Inflammatory macrophage treated with lipopolysaccharide for 1 hour (primary cell): ENCODE measurements at places on chromosomes 13 and 19.

GRCh38 chr19:7219056-7219455, 75.2 kb downstream of the INSR start:
- DNase-seq, result no peak

- no peak for DNase-seq
Measured at GRCh38 chr19:41362143-41362847, 1.7 kb downstream of the B9D2 start.

DNA sequence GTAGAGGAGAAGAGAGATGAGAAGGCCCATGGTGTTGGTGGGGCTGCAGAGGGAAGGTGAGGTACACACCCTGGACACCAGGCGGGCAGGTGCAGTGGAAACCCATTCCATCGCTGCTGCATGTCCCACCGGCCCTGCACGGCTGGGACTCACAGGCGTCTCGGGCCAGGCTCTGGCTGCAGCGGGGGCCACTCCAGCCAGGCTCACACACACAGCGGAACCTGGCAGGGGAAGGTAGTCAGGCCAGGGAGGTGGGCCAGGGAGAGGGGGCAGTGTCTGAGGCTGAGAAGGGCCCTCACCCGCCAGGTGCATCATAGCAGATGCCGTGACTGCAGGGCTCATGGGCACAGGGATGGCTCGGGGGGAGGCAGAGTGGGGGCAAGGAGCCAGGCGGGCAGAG, 15.6 kb downstream of the NOTCH3 start:
- DNase-seq, result no peak

GRCh38 chr13:88701551-88701950, 1030.4 kb downstream of the SLITRK5 start:
- no peak for DNase-seq

DNA sequence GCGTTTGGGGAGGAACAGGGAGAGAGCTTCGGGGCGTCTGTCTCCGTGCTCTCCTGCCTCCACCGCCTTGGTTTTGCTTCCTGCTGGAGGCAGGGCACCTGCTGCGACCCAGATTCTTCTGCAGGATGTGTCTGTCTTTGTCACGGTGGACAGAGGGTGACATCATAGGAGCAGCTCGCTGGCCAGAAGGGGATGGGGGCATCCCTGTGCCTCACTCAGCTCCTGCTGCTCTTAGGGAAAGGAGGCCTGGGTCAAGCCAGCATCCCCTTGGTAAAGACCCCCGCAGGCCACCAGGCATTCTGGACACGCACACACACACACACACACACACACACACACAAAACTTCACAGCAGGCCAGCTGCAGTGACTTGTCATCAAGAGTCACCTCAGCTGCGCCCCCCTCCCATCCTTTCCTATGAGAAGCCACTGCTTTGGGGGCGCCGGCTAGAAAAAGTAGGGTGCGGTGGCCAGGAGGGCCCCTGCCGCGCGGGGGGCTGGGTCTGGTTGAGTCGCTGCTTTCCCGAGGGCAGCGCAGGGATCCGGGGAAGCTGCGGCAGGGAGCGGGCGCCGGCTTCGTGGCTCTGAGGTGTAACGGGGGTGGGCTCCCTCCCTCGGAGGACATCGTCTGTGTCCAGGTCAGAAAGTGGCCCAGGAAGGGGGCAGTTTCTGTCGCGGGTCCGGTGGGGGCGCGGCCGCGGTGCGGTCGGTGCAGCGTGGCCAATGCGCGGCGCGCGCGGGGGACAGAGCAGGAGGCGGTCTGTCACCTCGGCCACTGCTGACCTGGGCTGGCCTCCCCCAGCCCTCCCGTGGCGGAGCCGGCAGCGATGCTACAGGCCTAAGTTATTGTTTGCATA, 15.8 kb upstream of the NPAS1 start:
- DNase-seq, result no peak
